Fibroblast of skin of right quadriceps (primary cell): ENCODE measurements at places on chromosomes 16 and 17.

DNA sequence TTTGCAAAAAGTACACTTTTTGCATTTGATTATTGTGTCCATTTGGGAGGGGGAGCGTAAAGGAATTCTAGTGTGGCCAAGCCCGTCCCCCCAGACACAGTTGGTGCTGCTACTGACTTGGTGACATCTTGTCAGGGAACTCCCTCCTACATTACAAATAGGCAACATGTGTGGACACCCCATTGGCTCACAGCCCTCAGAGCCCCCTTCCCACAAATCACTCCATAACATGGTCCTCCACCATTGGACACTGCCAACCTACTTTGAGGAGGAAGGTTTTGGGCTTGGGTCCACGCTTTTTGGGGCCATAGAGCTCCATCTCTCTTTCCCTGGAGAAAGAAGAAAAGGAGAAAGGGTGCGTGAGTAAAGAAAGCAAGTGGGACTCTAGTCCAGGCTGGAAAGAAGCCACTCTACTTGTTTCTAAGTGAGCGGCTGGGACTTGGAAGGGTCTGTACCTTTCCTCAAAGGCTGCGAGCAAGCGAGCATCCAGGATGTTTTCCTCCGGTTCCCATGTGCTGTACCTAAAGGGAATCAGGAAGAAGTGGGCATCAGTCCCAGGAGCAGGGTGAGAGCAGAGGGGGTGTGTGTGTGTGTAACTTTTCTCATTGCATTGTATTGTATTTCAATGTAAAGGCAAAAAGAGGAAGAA is 958 bp downstream of the CBX8 start:
- no peak for DNase-seq

DNA sequence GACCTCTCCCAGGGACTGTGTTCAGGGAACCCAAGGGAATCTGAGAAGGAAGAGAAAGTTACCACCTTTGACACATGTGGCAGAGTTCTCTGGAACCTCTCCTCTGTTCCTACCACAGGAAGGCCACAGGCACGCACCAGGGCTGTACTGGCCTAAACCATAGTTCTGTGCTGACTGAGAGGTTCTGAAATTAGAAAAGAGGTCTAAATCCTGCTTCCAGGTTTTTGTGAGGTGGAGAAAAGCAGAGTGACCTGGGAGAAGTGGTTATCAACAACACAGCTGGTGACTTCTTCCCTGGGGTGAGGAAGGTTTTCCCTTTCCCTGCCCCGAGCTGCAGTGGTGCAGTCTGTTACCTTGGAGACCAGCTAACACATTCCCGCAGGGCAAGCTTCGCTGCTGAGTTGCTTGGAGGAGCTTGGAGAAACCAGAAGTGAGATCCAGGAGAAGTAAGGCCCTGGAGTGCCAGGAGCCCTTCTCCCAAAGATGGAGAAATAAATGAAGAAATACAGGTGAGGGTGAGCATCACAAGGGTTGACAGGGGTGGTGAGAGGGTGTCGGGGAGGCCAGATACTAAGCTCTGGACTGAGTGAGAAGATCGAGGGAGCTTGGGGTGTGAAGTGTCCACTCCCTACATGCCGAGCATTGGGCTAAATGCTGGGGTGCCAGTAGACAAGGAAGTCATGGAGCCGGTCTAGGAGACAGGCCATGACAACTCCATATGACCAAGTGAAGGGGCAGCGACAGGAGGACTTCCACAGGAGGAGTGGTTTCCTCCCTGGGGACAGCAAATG is at the start of gene VWA3A:
Gene VWA3A, plus strand, starts transcription at position 399 of the 791 bp plus-strand sequence. Its CDS starts 97 bp downstream, at position 496.
- DNase-seq: peak; percentile 41

GRCh38 chr16:58458606-58459343 is 41.2 kb upstream of the NDRG4 start:
- DNase-seq: no peak

DNA sequence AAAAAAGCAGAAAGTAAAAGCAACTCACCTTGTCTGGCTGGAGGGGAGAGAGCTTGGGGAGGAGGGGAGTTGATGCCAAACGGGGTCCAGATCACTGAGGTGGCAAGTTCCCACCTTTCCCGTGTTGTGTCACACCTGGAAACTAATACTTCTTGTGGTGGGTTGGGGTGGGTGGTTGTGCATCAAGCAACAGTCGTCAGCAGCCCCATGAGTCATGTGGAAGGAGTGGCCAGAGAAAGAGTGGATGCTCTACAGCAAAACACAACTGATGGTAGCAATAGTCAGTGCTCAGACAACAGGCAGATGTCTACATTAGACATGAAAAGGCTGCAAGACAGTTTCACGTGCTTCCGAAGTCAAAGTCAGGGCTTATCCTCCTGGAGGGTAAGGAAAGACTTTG is 35.4 kb downstream of the ARSG start:
- DNase-seq: no peak

DNA sequence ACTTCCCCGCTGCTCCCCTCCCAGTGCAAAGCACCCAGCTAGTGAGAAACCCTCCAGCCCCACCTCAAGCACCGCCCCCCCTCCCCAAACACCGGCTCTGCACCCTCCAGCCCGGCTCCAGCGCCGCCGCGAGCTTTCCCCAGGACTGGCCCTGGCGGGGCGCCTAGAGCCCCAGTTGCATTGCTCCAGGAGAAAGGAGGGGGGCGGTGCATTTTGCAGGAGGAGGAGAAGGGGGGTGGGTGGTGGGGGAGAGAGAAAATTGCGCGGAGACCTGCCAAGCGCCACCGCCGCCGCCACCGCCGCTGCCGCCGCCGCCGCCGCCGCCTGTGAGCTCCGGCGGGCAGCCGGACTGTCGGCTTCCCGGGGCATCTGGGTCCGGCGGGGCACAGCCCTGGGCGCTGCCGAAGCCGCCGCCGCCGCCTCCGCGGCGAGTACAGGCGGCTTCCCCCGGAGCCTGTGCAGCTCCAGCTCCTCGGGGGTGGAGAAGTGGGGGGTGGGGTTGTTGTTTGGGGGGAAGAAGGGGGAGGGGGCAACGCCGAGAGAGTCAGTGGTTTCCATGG is 333 bp upstream of the NOG start:
- peak; percentile 83 for DNase-seq

DNA sequence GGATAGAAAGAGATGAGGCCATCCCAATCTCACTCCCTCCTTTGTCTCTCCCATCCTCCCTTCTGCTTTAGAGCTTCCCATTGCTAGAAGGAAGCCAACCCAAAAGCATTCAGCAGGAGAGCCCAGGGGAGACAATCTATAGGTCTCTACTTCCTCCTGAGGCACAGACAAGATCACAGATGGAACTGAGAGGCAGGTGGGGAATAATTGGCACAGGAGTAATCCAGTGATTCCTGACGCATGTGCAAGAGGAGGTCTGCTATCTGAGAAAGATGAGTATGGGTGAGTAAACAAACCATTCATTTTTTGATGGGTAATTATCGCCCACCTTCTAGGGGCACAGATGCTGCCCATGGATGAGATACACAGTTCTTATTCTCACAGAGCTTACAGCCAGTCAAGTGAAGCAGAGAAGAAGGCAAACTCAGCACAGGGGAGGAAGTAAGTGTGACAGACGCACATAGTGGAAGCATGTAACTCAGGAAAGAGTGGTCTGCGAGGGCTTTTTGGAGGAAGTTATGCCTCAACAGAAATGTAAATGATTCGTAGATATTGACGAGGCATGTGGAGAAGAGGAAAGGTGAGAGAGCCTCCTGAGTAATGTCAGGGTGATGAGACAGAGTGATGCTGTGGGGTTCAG is 88.9 kb upstream of the HLF start:
- no peak for DNase-seq

GRCh38 chr17:81036197-81036941 is 1.4 kb downstream of the BAIAP2 start:
- DNase-seq: no peak

- DNase-seq: peak; percentile 44
Measured at GRCh38 chr17:81511804-81512561, 616 bp downstream of the ACTG1 start.

- DNase-seq: peak; percentile 15
Measured at GRCh38 chr16:58931436-58931835, 197.3 kb upstream of the GOT2 start.

DNA sequence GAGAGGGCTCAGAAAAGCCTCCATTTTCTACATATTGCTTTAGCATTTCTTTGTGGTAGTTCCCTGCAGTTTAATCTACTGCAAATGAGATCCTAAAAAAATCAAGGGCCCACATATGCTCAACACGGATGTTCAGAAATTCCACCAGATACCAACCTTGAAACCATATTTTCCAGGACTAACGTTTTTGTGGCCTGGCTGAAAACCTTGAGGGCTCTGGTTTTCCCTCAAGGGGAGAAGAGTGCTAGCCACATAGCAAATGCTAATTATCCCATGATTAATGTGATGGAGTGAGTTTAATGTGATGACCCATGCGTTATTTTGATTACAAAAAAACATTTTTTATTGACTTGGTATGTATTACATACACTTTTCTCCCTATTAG is 68.9 kb downstream of the SNX11 start:
- DNase-seq: no peak

DNA sequence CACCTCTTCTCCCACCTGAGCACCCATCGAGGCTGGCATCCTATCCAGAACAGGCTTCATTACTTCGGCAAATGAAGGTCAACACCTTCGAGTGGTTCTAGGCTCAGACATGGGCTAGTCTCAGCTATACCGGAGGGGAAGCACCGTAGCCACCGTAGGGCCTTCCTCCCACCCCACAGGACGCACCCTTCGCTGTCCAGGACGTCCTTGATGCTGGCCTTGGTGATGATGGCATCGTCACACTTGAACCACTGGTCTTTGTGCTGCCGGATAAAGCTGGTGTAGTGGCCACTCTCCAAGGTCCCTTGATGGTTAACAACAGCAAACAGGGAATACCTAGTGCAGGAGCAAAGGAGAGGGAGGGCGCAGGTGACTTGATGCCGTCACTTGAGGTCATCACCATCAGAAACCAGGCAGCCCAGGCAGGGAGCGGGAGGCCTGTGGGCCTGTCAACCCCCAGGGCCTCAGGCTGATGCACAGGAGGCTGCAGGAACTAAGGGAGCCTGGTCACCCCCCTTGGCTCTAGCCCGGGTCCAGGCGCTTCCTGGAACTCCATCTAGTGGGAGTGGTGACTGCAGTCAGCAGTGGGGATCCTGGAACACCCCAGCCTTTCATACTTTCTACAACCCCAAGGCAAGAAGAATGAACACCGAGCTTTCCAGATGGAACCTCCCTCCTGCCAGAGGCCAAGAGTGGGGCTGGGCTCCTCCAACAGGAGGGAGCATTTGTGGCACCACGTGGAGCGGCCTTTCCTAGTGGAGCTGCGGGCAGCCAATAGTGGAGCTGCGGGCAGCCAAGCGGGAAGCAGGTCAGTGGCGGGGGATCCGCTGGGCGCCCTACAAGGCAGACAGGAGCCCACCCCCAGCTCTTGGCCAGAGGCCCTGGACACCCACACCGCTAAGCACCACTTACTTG is 38.5 kb downstream of the USP22 start:
- DNase-seq: no peak

DNA sequence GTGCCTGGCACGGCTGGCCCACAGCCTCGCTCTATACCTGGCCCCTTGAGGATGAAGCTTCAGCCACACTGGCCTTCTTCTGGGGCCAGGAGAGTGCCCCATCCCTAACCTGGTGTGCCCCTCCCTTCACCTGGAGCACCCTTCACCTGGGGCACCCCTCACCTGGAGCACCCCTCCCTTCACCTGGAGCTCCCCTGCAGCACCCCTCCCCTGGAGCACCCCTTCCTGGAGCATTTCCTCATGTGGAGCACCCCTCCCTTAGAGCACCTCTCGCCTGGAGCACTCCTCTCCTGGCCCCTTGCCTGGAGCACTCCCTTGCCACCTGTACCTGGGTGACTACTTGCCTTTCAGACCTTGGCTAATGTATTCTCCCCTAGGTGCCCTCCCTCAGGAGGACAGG is 2.4 kb upstream of the FBXL16 start:
- no peak for DNase-seq

DNA sequence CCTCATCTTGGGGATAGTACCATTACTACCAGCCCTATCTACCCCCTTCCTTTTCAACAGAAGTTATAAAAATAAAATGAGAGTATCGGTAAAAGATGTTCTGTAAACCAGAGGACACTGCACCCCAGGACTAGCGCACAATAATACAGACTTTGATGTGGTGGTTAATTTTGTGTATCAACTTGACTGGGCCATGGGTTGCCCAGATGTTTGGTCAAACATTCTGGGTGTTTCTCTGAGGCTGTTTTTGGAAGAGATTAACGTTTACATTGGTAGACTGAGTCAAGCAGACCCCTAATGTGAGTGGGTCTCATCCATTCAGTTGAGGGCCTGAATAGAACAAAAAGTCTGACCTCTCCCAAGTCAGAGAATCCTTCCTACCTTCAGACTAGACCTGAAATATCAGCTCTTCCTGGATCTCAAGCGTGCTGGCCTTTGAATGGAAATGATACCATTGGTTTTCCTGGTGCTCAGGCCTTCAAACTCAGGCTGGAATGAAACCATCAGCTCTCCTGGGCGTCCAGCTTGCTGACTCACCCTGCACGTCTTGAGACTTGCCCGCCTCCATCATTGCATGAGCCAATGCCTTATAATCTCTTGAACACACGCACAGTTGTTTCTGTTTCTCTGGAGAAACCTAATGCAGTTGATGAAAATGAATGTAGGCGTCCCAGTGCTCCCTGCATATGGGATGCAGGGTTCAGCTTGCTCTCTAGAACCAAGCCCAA is 10.1 kb downstream of the MRM1 start:
- DNase-seq: peak; percentile 55

- no peak for DNase-seq
Measured at GRCh38 chr17:48238933-48239602, 131.5 kb downstream of the SNX11 start.

GRCh38 chr17:48333034-48333530 is 96.9 kb downstream of the SKAP1 start:
- DNase-seq: peak; percentile 28

DNA sequence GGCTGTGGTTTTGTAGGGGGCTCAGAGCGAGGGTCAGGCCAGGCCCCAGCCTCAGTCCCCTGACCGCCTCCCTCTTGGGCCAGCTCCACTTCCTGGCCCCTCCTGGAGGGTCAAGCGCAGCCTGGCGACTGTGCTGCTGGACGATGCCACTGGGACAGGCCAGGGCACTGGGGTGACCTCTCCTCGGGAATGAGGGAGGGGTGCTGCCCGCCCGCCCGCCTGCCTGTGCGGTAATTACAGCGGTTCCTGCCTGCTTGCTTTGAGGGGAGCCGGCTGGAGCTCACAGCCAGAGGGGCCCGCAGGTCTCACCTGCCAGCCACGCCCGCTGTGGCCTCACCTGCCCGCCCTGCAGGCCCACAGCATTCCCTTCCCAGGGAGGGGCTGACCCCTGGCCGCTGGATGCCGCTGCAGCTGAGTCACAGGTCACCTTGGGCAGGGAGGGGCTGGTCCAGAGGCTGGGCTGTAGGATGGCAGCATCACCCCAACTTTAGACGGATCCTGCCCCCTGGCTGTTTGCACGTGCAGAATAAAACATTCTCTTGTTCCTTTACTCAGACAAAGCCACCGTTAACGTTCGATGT is 76.7 kb upstream of the CBX4 start:
- peak; percentile 14 for DNase-seq

- DNase-seq: no peak
Measured at GRCh38 chr17:42651392-42651791, 7.7 kb upstream of the TUBG2 start.
